Thymus (tissue), 14 donors: ENCODE measurements at places on chromosomes 12 and 14. TPM values are rescaled to one million over a fixed set of nuclear protein-coding genes. Genes with fewer than 3 reads are reported as not detected.

DNA sequence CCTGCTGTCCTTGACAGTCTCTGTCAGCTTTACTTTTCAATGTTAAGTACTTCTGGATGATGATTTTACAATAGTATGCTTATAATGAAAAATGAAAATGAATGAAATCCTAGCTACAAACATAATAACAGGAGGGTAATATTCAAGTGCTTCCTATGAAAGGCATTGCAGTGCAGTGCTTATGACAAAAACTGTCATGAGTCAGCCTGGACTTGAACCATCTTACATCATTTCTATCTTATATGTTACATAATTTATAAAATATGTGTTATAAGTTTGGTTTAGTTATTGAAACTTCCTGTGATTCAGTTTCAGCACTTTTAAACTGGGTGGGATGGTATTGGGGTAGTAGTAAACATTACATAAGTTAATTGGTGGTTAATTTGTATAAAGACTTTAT lies 451.7 kb downstream of the TMEM117 start:
- no peak for DNase-seq

GRCh38 chr12:26941215-26941594 lies 2.9 kb downstream of the FGFR1OP2 start:
- DNase-seq, result no peak

The SLC11A2 gene
- 30.0 TPM for polyA plus RNA-seq

The DIO2 gene
- polyA plus RNA-seq, result 1.3 TPM
